ENCODE measurements at places on chromosomes 5 and 9.

DNA sequence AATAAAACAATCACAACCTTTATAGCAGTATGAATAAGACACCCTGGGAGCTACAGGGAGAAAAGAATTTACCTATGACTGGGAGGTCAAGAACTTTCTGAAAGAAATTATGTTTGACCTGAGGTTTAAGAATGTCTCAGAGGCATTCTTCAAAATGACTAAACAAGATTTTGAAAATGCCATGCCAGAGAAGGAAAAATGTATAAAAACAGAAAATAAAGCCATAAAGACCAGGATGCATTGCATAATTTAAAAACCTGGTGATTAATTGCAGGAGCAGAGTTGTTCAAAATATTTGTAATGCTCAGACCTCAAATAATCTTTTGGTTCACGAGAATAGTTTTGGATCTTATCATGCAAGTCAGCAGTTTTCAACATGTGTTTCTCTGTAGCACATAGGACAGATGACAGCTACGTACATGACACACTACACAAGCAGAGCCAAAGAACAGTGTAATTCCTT is 954.7 kb upstream of the ARRDC3 start:
- DNase-seq, result no peak

GRCh38 chr5:54194318-54194717 is 116.1 kb downstream of the ARL15 start:
- no peak for DNase-seq

GRCh38 chr5:169970911-169971765 is 9.2 kb downstream of the INSYN2B start:
- no peak for DNase-seq

- no peak for DNase-seq
Observed at GRCh38 chr9:134126373-134126772, 9.5 kb upstream of the WDR5 start.

DNA sequence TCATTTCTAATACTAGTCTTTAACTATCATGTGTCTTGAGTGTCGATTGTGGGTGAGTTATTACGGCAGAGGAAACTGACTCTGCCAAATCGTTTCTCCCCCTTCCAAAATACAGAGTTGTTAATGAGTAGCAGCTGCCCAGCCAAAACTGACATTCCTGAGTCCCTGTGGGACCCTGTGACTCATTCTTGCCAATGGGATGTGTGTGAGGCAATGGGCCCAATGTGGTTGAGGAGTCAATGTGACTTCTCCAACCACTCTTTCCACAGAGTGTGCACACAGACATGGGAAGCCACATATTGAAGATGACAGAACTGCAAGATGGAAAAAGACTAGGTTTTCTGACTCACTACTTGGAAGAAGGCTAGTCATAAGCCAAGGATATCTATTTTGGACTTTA is 434.7 kb downstream of the DTWD2 start:
- no peak for DNase-seq

GRCh38 chr9:37026113-37026930 is 7.7 kb downstream of the PAX5 start:
- no peak for DNase-seq

GRCh38 chr5:38905516-38905915 is 59.7 kb downstream of the OSMR start:
- DNase-seq, result no peak

DNA sequence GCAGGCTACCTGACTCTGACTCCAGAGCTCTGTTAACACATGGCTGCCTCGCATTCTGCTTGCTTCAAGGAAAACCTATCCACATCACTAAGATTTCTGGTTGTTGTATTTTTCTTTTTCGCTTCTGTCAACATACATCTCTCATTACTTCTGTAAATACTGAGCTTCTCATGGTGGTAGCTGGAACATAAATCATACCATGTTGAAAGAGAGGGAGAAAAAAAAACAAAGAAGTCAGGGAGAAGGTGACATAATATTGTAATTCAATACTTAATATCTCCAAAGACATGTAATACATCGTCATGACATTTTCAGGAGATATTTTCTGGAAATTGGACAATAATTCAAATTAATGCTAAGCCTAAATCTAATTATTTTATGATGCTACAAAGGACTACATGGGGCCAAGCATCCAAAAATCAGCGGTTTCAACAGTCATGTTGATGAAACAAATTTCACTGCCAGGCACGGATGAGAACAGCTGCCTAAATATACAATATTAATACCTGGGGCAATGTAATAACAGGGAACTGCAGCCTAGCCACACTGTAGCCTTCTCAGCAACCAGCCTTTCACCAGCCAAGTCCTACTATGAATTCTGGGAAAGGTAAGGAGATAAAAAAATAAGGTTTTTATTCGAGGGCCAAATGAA is 332.0 kb downstream of the TRIM32 start:
- DNase-seq, result no peak

- DNase-seq, result no peak
Observed at GRCh38 chr5:143143973-143144372, 259.5 kb downstream of the NR3C1 start.

GRCh38 chr5:32311404-32312196 is 1.1 kb downstream of the MTMR12 start:
- no peak for DNase-seq

GRCh38 chr9:125477089-125477544 is 215.5 kb downstream of the GAPVD1 start:
- DNase-seq, result no peak

- no peak for DNase-seq
Observed at GRCh38 chr5:167766957-167767356, 524.5 kb upstream of the WWC1 start.

GRCh38 chr9:107260437-107261081 is 22.5 kb upstream of the RAD23B start:
- DNase-seq, result no peak

DNA sequence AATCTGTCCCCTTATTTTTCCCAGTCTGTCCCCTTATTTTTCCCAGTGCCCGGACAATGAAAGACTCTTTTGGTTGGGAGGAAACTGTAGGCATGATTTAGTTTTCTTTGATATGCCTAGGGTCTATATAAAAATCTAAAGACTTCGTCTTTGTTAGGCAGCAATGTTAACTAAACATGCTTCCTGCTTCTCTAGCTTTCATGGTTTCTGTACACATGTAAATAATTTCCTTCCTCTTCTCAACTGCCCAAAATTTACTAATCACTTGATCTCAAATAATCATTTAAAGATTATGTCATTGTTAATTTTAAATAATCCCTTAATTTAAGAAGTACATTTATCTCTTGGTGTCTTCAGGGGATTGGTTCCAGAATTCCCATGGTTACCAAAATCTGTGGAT is 47.8 kb upstream of the RAPGEF6 start:
- no peak for DNase-seq

- DNase-seq, result no peak
Observed at GRCh38 chr9:107895501-107896001, 406.0 kb upstream of the KLF4 start.

DNA sequence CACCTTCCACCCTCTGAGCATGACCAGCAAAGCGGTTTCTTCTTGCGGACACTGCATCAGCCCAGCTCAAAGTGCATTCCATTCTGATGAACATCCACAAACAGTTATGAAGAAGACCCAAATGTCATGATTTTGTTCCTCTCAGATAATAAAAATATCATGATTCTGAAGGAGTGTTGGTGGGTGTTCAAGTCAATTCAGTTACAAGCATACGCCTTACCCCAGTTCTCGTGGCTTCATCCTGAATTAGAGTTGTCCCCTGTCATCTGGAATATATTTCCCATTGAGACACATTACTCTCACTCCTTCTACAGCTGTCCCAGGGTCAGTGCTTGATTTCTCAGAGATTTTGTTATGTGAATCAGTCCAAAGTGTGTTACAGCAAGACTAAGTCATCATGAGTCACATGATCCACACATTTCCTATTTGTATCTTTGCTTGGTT is 325.4 kb downstream of the RFX3 start:
- no peak for DNase-seq

GRCh38 chr9:36207016-36207415 is 16.3 kb downstream of the CLTA start:
- DNase-seq, result no peak

- no peak for DNase-seq
Observed at GRCh38 chr5:9455826-9456434, 89.9 kb downstream of the SEMA5A start.

GRCh38 chr5:148808864-148809642 is 17.4 kb upstream of the ADRB2 start:
- DNase-seq, result no peak

- no peak for DNase-seq
Observed at GRCh38 chr9:108972186-108972585, 38.0 kb downstream of the ABITRAM start.

GRCh38 chr5:122478741-122479442 is 166.9 kb downstream of the SNCAIP start:
- no peak for DNase-seq

DNA sequence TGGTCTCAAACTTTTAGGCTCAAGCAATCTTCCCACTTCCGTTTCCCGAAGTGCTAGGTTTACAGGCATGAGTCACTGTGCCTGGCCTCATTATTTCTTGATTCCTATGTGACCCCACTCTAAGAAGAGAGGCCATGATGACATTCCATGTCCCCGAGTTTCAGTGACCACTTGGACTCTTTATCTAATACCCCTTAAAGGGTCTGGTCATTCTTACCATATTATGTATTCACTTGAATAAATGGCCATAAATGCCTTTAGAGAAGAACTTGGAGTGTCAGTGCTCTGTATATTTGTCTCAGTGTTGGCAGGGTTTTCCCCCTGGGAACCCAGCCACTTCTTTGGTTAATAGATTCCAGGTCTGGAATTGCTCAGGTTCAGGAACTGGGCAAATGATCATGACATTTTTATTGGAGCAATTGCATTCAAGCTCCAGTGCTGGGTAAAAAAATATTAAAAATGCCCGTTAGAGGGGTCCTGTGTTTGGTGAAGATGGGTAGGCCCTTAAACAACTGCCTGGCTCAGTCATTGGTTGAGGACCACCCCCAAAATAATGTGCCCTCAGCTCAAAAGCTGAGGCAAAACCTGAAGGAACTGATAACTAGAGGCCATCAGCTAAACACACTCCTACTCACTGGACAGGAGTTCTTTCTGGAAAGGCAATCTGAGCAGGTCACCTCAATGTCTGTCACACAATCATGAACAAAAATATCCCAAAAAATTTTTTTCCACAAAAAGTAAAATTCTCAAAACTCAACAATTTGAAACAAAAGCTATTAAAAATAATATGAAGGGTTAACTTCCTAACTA is 186.6 kb upstream of the ZNF608 start:
- DNase-seq, result no peak

DNA sequence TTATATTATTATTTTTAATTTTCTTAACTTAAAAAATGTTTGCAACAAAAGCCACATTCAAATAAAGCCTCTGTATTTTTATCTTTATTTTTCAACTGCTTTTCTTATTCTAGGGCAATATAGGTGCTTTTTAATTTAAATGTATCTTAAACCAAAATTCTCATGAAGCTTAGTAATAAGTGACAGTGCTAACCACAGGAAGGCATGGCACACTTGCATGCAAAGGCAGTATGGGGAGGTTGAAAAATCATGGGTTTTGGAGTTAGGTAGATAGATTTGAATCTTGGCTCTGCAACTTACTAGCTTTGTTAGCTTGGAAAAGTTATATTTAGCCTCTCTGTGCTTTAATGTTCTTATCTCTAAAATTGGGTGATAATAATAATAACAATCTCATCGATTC is 458.0 kb downstream of the DMAC1 start:
- DNase-seq, result no peak

DNA sequence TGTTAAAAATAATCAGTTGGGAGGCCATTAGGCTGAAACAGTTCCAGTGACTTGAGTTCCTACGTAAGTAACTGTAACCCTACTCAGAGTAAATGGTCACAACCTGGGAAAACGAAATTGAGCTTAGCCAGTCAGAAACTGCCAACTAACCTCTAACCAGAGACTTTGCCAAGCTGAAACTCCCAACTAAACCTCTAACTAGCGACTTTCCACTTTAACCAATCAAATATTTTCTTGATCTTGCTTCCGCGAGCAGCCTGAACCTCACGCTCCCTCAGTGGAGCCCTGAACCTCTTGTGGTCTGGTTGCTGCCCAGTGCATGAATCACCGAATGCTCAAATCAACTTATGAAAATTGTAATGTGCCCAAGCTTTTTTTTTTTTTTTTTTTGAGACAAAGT is 156.2 kb downstream of the MED10 start:
- DNase-seq, result no peak

DNA sequence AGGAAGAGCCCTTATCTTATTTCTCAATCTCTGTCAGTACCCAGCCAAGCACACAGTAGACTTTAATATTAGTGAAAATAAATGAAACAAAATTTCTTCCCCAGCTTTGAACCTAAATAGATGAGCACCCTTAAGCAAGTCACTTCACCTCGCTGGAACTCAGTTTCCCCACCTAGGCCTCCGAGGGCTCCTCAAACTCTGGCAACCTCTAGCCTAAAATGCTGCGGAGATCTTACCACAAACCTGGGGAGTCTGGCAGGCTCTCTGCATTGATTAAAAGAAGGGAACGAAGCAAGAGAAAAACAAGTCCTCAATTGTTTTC is 326 bp downstream of the RIGI start:
- no peak for DNase-seq

DNA sequence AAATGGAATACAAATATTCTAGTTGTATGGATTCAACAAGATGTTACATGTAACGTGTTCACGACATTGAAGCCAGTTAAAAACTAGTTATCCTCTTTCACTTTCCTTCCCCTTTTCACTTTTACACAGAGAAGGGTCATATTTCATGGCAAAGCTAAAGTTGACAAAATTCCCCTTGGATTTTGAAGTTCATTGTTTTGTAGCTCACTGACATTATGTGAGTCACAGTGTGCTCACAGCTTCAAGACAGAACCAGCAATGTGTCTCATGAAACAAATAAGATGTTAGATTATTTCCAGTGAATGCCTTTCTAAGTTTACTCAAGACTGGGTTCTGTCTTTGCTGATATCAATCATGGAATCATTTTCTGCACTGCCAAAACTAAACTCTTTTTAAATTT is 535.5 kb upstream of the GRIN3A start:
- DNase-seq, result no peak

- no peak for DNase-seq
Observed at GRCh38 chr9:109248133-109248581, 72.7 kb downstream of the EPB41L4B start.

- DNase-seq, result no peak
Observed at GRCh38 chr5:16888694-16889124, 47.4 kb downstream of the MYO10 start.

DNA sequence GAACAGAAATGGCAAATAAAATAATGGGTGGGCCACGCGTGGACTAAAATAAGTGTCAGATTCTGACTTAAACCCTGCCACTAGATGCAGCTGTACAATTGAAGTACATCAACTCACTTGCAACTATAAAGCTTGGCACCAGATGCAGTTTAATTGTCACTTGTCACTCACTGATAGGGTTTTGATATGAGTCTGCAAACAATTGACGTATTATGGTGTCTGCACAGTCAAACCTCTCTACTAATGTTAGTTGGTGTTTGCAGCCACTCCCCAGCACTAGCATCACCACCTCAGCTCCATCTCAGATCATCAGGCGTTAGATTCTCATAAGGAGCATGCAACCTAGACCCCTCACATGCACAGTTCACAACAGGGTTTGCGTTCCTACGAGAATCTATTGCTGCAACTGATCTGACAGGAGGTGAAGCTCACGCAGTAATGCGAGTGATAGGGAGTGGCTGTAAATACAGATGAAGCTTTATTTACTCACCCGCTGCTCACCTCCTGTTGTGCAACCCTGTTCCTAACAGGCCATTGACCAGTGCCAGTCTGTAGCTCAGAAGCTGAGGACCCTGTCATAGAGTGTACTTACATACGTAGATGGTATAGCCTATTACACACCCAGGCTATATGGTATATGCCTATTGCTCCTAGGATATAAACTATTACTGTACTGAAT is 72.1 kb upstream of the SEMA6A start:
- no peak for DNase-seq

- no peak for DNase-seq
Observed at GRCh38 chr9:18361646-18362045, 112.3 kb upstream of the ADAMTSL1 start.

- DNase-seq, result no peak
Observed at GRCh38 chr5:145221416-145221815, 613.7 kb downstream of the PRELID2 start.

Measured in iPS DF 6.9 (cell line).